ENCODE measurements at places on chromosomes 1 and 21.

- no peak for DNase-seq
Measured at GRCh38 chr1:241225741-241226140, 131.3 kb downstream of the RGS7 start.

DNA sequence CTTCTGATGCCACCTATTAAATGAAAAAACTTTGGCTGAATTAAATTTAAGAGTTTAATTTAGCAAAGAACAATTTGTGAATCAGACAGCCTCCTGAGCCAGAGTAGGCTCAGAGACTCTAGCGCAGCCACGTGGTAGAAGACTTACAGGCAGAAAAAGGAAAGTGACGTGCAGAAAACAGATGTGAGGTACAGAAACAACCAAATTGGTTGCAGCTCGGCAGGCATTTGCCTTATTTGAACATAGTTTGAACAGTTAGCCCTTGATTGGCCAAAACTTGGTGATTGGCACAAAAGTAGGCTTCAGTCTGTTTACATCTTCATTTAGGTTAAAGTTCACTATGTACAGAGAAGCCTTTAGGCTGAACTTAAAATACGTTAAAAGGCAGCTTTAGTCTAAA is 22.9 kb downstream of the TCP10L start:
- DNase-seq, result peak; percentile 49

GRCh38 chr1:25066256-25066655 is 136.2 kb upstream of the RUNX3 start:
- DNase-seq, result peak; percentile 28

DNA sequence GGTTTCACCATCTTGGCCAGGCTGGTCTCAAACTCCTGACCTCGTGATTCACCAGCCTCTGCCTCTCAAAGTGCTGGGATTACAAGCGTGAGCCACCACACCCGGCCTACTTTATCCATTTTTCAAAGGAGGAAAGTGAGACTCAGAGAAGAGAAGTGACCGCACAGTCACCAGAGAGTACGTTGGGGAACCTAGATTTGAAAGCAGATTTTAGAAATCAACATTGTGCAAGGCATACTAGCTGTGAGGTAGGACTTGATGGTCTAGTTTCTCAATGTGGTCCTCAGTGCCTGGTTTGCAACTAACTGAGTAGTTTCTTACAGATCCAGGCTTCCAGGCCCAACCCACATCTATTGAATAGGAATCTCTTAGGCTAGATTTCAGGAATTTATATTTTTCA is 1.7 kb upstream of the PRCC start:
- no peak for DNase-seq

DNA sequence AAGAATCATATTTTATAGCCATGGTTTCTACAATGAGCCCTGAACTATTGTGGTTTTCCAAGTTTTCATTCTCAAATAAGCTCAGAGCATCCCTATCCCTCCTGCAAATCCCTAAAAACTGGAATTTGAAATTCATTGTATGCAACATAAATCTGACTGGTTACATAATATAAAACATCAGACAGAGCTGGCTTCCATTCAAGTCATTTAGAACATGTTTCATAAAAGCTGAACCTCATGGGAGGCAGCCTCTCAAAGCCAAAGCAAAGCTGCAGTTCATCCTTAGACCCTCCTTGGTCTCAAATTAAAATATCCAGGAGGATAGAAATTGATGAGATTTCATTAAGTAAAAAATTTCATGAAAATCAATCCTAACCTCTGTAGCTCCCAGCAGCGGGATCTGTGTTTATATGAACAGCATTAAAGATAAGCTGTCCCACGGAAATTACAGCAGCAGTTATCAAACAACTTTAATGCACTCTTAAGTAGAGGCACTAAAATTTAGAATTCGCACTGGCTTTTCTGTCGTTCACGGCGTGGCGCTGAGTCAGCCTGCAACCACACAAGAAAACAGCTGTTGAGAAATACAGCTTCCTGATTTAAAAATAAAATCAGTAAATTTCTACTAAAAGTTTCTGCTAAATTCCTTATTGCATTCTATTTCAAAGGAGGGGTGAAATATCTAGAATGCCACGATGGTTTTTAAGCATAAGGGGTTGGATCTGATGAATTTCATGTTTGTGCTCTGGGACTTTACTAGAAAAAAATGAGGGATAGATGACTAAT is 99.9 kb upstream of the TIAM1 start:
- no peak for DNase-seq

GRCh38 chr1:173669491-173669941 is at the start of gene ANKRD45:
Gene ANKRD45, minus strand, starts transcription at chr1:173669851. Its CDS starts 10,433 bp downstream, at chr1:173659418.
- DNase-seq, result peak; percentile 27

Measured in AG08395 (cell line).